ENCODE measurements at places on chromosomes 6 and 20.

DNA sequence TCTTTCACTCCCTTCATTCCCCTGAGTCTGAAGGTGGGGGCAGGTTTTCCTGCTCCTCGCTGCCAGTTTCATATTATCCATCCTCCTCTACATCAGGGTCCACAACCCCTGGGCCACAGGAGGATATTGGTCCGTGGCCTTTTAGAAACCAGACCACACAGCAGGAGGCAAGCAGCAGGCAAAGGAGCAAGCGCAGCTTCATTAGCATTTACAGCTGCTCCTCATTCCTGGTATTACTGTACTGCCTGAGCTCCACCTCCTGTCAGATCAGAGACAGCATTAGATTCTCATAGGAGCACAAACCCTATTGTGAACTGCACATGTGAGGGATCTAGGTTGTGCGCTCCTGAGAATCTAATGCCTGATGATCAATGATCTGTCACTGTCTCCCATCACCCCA, 380.3 kb downstream of the ARHGAP18 start:
- DNase-seq: no peak

GRCh38 chr6:89254569-89254968, 37.4 kb upstream of the GABRR1 start:
- no peak for DNase-seq

GRCh38 chr20:43028470-43028869, 161.2 kb downstream of the PTPRT start:
- no peak for DNase-seq

- DNase-seq: no peak
Measured at GRCh38 chr20:2795451-2795850, 5.0 kb downstream of the CPXM1 start.
